ENCODE measurements at places on chromosomes 3 and 15. TPM values are rescaled to one million over a fixed set of nuclear protein-coding genes. Genes with fewer than 3 reads are reported as not detected.

GUCA1C gene
- total RNA-seq: not detected

TRPM1 gene
- not detected for total RNA-seq

LAMB2 gene
- 56.3 TPM for total RNA-seq

UROC1 gene
- total RNA-seq: not detected

AMOTL2 gene
- total RNA-seq: 46.5 TPM

RBMS3 gene
- total RNA-seq: 7.6 TPM
